ENCODE measurements at places on chromosomes 7 and 10.

GRCh38 chr10:88315755-88316154 lies 267.4 kb downstream of the RNLS start:
- no peak for DNase-seq

GRCh38 chr10:70915206-70915605 lies 26.8 kb upstream of the PCBD1 start:
- DNase-seq, result no peak

- no peak for DNase-seq
Observed at GRCh38 chr10:49187950-49188761, at the start of gene TMEM273. TMEM273 (minus strand) TSS chr10:49188391; CDS start chr10:49188336, 55 bp downstream.

DNA sequence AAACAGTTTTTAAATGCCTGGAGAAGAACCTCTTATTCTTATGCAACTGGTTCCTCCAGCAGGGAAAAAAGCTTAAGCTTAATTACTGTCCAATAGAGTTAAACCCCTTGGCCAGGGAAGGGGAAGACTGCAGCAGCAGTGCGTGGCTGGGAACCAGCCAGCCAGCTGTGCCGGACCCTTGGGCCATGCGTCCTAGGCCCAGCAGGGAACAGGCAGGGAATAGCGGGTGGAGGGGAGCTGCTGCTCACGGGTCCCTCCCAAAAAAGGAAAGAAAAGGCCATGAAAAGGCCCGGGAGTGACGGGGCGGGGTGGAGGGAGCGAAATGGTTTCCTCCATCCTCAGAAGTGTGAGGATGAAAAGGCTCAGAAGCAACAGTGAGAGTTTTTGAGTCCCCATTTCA lies 35.2 kb upstream of the HECW1 start:
- DNase-seq, result no peak

DNA sequence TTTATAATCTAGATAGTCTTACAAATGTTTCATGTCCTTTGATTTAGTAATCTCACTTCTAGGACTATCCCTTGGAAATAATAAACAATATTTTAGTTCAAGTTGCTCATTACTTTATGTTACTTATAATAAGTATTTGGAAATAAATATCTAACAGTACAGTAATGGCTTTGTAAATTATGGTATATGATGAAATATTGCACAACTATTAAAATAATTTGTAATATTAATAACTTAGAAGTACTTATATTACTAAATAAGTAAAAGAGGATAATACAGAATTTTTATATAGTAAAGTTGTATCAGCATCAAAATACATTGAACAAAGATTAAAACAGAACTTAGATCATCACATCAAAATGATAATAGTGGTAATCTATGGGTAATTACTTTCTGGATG lies 41.1 kb downstream of the SP4 start:
- no peak for DNase-seq

GRCh38 chr7:7966141-7966734 lies 2.4 kb upstream of the GLCCI1 start:
- DNase-seq, result no peak

DNA sequence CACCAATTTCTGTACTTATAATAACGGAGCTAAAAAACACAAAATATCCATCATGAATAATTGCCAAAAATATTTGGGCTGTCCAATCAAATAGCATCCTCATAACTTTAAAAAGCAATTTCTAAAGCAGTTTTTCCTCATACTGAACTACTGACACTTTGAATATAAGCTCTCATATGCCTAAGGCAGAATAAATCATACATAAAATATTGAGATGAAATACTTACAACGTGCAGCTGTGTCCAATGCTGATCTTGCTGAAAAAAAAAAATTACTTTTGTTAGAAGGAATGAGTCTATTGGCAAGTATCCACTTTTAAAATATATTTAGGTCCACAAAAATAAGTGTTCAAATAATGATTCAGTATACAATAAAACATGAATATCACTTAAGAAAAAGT lies 24.2 kb downstream of the FAM3C start:
- no peak for DNase-seq

DNA sequence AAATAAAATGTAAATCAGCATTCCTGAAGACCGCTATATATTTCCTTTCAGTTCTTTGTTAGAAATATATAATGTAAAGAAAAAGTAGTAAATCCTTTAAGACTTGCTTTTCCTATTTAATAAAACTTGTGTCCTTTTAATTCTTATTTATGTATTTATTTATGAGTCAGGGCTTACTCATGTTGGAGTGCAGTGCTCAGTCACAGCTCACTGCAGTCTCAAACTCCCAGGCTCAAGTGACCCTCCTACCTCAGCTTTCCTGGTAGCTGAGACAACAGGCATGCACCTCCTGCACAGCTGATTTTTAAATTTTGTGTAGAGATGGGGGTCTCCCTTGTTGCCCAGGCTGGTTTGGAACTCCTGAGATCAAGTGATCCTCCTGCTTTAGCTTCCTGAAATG lies 724.5 kb downstream of the ANKRD7 start:
- DNase-seq, result no peak

- no peak for DNase-seq
Observed at GRCh38 chr10:128080231-128080630, 46.0 kb downstream of the MKI67 start.

GRCh38 chr10:14039968-14040668 lies 290.6 kb downstream of the FRMD4A start:
- DNase-seq, result no peak

GRCh38 chr7:151435971-151436370 lies 4.0 kb downstream of the CRYGN start:
- no peak for DNase-seq

DNA sequence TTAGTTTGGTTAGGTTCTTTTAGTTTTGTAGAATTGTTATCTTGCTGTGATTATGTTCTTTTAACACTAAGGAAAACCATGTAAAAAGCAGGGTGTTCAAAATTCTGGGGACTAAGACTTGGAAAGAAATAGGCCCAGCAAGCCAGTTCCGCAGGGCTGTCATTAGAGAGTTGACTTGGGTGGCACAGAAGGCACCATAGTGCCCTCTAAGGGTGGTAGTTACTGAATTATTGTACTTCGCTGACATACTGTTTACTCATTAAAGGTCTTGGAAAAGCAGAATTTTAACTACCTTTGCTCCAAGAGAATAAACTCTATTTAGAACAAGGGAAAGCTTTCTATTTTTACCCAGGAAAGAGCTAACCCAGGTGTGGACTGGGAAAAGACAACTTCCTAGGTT lies 86.5 kb downstream of the OTUD1 start:
- no peak for DNase-seq

DNA sequence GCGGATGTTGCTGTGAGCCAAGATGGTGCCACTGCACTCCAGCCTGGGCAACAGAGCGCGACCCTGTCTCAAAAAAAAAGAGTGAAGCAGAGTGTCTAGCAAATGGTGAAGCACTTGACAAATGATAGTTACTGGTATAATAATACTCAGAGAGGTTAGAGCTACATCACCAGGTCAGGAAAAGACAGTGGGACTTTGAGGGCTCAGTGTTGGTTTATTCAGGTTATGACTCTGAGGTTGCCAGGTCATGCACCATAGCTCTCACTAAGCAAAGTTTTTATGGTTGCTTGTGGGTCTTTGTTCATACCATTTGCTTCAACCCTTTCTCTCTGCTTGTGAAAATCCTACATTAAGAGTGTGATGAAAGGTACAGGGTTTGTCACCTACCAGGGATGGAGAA lies 13.6 kb downstream of the MRPS33 start:
- no peak for DNase-seq

GRCh38 chr7:39838326-39838725 lies 111.7 kb upstream of the CDK13 start:
- DNase-seq, result peak; percentile 14

- DNase-seq, result no peak
Observed at GRCh38 chr10:43350156-43350555, 21.3 kb upstream of the FXYD4 start.

- DNase-seq, result no peak
Observed at GRCh38 chr7:76037310-76037709, 10.5 kb downstream of the STYXL1 start.

DNA sequence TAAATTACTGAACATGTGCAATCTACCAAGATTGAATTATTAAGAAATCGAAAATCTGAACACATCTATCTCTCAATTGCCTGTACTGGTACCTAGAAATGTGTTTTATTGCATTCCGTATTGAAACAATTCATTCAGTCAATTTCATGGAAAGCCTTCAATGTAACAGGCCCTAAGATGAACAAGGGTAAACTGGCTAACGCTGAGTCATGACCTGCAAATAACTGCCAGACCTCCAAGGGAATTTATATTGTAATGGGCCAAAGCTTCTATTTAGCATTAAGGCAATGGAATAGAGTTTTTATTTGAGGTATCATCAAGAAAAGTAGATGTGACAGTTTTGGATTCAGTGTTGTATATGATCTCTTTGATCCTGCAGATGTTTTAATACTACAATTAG lies 49.9 kb upstream of the CD36 start:
- DNase-seq, result no peak

- peak; percentile 94 for DNase-seq
Observed at GRCh38 chr7:818031-818699, 14.1 kb upstream of the SUN1 start.

- DNase-seq, result peak; percentile 85
Observed at GRCh38 chr7:132065193-132065988, 509.0 kb upstream of the PODXL start.

GRCh38 chr7:18290223-18290622 lies 205.3 kb upstream of the HDAC9 start:
- no peak for DNase-seq

- DNase-seq, result no peak
Observed at GRCh38 chr7:17103170-17103569, 195.3 kb upstream of the AHR start.

DNA sequence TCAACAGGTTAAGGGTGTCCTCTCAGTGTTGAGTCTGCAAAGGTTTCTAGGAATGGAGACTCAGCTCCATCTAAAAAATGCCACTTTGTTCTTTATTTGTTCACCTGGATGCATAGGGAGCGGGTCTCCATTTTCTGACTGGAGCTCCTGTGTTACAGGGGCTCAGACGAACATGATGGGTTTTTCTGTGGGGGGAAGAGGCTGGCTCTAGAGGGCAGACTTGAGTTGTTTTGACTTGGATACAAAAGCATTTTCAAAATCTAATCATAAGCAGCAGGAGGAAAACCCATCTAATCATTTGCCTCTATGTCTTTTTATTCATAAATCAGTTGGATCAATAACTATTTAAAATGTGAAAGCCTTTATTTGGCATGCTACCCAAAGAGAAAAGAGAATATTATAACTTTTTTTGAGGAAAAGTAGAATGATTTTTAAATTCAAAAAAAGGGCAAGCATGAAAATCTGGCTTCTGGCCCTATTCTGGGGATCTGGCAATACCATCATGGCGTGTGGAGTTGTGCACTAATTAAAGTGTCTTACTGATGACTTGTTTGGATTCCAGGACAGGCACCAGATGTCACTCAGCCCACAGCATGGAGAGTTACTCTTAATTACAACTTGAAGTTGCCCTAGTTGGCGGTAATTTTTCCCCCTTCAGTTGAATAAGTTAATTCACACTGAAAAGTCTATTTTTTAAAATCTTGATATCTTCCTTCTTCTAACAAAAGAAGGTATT lies 594.9 kb downstream of the REEP3 start:
- no peak for DNase-seq

- DNase-seq, result no peak
Observed at GRCh38 chr7:41447450-41448042, 255.3 kb downstream of the INHBA start.

DNA sequence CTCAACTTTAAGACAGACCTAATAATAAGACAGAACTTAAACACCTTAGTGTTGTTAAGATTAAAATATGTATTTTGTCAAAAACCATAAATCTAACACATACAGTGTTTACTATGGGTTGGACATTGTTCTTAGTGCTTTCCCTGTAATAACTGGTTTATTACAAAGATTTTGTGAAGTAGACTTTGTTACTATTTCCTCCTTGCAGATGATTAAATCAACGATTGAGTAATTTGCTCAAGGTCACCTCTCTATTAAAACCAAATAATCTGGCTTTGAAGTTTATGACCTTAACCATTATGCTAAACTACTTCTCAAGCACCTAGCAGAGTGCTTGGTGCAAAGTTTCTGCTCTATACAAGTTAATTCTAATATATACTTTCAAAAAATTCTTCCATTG lies 102.7 kb upstream of the FAM3C start:
- no peak for DNase-seq

DNA sequence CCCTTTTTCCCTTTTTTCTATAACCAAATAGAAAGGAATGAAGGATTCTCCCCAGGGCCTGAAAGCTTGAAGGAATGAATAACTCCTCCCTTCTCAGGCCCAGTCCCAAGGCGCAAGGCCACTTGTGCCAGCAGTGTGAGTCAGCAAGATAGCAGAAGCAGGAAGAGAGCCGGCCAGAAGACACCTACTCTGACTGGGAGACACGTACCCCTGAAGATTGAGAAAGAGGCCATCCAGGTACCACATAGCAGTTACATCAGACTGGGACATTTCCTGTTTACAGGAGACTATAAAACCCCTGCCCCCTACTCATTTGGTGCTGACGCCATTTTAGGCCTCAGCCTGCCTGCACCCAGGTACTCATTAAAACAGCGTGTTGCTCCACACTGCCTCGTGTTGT lies 65.5 kb downstream of the LRRC17 start:
- no peak for DNase-seq

GRCh38 chr10:89053555-89053954 lies 63.0 kb downstream of the FAS start:
- DNase-seq, result no peak

GRCh38 chr7:84112771-84113170 lies 81.8 kb downstream of the SEMA3A start:
- no peak for DNase-seq

DNA sequence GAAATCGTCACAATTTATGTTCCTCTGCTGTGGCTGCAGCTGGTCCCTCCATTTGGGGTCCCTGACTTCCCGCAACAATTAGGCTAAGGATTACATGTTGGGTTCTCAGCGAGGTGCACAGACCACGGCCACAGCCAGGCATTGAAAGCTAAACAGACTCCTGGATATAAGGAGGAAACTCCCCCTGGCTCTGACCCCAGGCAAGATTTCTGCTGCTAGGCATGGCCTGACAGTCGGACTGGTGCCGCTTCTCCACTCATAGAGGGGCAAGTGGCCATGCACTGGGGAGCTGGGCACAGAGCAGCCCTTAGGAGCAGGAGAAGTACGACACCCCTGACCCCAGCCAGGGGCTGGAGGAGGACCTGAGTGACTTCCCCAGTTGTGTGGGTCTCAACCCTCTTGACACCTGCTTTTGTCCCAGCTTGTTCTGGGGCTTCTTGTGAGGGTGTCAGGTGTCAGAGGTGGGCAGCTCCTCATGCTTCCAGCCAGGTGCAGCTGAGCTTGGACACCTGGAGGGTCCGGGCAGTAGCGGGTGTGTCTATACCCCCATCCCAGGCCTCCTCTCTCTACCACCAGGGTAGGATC lies 38.3 kb downstream of the TSPAN15 start:
- DNase-seq, result no peak

DNA sequence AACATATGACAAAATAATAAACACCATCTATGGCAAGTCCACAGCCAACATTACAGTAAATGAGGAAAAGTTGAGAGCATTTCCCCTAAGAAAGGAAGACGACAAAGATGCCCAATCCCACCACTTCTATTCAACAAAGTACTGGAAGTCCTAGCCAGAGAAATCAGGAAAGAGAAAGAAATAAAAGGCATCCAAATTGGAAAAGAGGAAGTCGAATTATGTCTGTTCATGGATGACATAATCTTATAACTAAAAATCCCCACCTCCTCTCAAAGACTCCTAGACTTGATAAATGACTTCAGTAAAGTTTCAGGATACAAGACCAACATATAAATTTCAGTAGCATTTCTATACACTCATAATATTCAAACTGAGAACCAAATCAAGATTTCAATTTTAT lies 288.5 kb upstream of the POT1 start:
- DNase-seq, result no peak
